Naive thymus-derived CD4-positive, alpha-beta T cell (primary cell): ENCODE measurements at places on chromosomes 7 and 10. TPM values are rescaled to one million over a fixed set of nuclear protein-coding genes. Genes with fewer than 3 reads are reported as not detected.

DNA sequence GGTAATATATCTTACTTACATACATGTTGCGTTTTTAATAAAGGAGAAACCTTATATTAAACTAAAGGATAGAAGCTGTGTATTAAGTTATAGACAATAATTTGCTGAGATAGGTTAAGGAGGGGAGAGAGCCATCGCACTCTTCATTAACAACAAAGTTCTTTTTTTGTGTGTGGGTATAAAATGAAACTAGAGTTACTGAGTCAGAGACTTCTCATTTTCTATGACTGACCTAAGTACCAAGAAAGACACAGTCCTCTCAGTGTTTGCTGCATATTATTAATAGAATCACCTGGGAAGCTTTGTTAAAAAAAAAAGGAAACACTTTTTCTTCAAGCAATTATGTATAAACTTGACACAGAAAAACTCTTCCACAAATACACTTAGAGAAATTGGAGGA is 31.4 kb downstream of the FEZF1 start:
- no peaks in the 10 kb centered on the region for H3K27me3 ChIP-seq
- H3K4me1 ChIP-seq, result no peaks in the 10 kb centered on the region
- no peaks in the 10 kb centered on the region for H3K36me3 ChIP-seq
- H3K27ac ChIP-seq, result no peak overlapping the region

Gene TRPV6
- total RNA-seq, result not detected

Gene INHBA
- total RNA-seq, result not detected

Gene WDFY4
- total RNA-seq, result 4.2 TPM

GRCh38 chr10:49647554-49647953 is 31.9 kb upstream of the C10orf53 start:
- no peaks in the 10 kb centered on the region for H3K27me3 ChIP-seq
- DNase-seq, result no peak
- no peak overlapping the region for H3K4me3 ChIP-seq
- H3K36me3 ChIP-seq, result no peaks in the 10 kb centered on the region
- H3K27ac ChIP-seq, result no peak overlapping the region
- no peaks in the 10 kb centered on the region for H3K4me1 ChIP-seq

DNA sequence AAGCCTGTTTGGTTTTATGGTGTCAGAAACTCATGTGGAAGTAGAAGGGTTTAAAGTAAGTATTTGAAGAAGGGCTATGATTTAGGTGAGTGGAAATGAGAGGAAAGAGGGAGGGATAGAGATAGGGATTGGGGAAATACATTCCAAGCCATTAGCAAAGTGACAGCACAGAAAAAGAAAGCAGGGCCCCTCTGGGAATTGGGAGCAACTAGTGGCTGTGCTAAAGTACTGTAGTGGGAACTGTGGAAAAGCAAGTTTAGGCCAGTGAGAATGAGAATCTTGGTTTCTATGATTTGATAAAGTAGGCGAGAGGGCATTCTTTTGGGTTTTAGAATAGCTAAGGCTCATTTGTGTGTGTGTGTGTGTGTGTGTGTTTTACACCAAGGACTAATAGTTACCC is 5.0 kb downstream of the PRKG1 start:
- H3K27me3 ChIP-seq, result peaks cover 5% of the 10 kb centered on the region
- no peak overlapping the region for H3K4me3 ChIP-seq
- no peaks in the 10 kb centered on the region for H3K4me1 ChIP-seq
- no peak overlapping the region for H3K27ac ChIP-seq

DNA sequence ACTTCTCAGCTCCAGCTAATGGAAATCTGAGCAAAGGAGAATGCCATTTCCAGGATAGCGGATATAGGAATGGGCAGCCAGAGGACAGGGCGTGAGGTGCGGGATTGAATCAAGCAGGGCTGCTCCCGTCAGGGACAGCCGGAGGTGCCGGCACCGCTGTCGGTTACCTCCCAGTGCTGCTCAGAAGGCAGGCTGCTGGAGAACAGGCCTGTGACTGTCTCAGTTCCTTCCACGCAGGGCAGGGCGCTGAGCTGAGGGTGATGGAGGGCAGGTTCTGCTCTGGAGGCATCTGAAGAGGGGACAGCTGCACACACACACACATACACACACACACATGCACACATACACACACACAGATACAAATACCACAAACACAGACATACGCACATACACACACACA is 111.1 kb downstream of the DOCK1 start:
- no peaks in the 10 kb centered on the region for H3K36me3 ChIP-seq
- H3K27ac ChIP-seq, result no peak overlapping the region

DNA sequence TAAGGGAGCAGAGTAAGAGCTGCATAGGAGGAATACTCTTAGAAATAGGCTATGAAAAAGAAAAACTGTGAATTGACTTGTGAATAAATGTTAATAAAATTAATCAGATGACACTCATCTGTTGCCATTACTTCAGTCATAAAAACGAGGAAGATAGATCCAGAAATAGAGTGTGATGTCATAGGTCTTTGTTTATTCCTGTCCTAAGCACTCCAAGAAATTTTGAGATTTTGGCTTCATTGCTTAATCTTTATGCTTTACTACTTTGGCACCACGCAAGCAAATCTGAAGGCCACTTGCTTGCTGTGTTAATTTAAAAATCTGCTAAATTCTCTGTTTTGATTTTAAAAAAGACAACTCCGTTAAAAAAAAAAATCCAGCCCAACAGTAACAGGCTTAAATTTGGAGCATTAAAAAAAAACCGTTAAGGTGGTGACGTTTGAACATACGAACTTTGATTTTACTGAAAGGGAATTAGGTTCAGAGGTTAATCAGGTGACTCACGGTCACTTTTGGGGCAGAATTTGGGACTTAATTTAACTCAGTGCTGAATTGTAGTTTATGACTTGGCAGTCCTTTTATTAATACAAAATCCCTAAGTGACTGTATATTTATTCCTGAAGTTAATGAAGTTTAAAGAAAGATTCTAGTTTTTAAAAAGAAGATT is 3.4 kb downstream of the IFRD1 start:
- no peak overlapping the region for H3K27ac ChIP-seq
- H3K27me3 ChIP-seq, result no peaks in the 10 kb centered on the region
- DNase-seq, result no peak
- peaks cover 14% of the 10 kb centered on the region for H3K4me1 ChIP-seq
- H3K4me3 ChIP-seq, result no peak overlapping the region

DNA sequence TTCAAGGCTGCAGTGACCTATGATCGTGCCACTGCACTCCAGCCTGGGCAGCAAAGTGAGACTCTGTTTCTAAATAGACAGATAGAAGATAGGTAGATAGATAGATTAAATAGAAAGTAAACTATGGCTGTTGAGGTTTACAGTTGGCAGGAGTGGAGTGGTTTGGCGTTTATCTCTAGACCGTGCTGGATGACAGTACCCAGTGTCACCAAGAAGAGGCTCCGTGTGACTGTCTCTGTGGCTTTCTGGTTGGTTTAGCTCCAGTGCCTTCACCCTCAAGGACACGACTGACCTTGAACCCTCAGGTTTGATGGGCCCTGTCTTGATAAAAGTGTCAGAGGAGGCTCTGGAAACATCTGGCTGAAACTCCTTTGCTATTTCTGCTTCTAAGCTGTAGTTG is 31.7 kb downstream of the CHST12 start:
- H3K27ac ChIP-seq, result no peak overlapping the region
- H3K36me3 ChIP-seq, result peaks cover 46% of the 10 kb centered on the region
- H3K4me3 ChIP-seq, result no peak overlapping the region
- H3K4me1 ChIP-seq, result peaks cover 5% of the 10 kb centered on the region
- no peaks in the 10 kb centered on the region for H3K27me3 ChIP-seq
- no peak for DNase-seq

Gene CPN1
- total RNA-seq, result not detected in 2 replicates

Gene AP4M1
- 11.0 TPM for total RNA-seq

Gene SUN3
- total RNA-seq, result not detected

GRCh38 chr10:8767591-8767990 is 713.1 kb downstream of the GATA3 start:
- DNase-seq, result no peak
- no peaks in the 10 kb centered on the region for H3K27me3 ChIP-seq
- H3K4me3 ChIP-seq, result no peak overlapping the region
- no peak overlapping the region for H3K27ac ChIP-seq
- H3K4me1 ChIP-seq, result no peaks in the 10 kb centered on the region
- H3K36me3 ChIP-seq, result no peaks in the 10 kb centered on the region

- no peak overlapping the region for H3K4me3 ChIP-seq
- no peak overlapping the region for H3K27ac ChIP-seq
- no peaks in the 10 kb centered on the region for H3K4me1 ChIP-seq
- no peaks in the 10 kb centered on the region for H3K27me3 ChIP-seq
Measured at GRCh38 chr7:50868426-50869100, 85.9 kb upstream of the GRB10 start.

Gene CDK14
- 0.38 TPM for total RNA-seq

- no peak overlapping the region for H3K4me3 ChIP-seq
- no peak for DNase-seq
- H3K36me3 ChIP-seq, result no peaks in the 10 kb centered on the region
- no peaks in the 10 kb centered on the region for H3K4me1 ChIP-seq
Measured at GRCh38 chr7:23715099-23715498, 5.1 kb downstream of the STK31 start.

- no peaks in the 10 kb centered on the region for H3K36me3 ChIP-seq
- no peak overlapping the region for H3K4me3 ChIP-seq
- H3K27ac ChIP-seq, result no peak overlapping the region
- no peak for DNase-seq
Measured at GRCh38 chr10:79021331-79021907, 47.3 kb upstream of the ZMIZ1 start.
